Activated CD4-positive, alpha-beta T cell treated with anti-CD3 and anti-CD28 coated beads, Interleukin-2, amount 50 U/mL, for 4 hours (primary cell): ENCODE measurements at places on chromosomes 1 and 21.

GRCh38 chr1:11294951-11295350 is 22.0 kb downstream of the UBIAD1 start:
- DNase-seq = no peak

DNA sequence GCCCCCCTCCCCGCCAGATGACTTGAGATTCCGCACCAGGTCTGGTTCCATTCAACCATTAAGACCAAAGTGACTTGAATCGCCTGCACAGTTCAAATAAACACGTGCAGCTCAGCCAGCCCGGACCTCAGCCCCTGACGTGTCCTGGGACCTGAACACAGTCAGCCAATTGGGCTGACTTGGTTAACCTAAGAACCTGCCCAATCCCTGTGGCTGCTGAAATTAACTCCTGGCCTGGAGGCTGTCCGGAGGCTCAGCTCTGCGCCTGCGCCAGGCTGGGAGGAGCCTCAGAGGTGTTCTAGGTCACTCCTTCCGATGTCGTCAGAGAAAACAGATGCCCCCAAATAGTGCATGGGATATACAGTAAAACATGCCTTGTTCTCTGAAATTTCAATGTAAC is 73.4 kb downstream of the SCCPDH start:
- no peak for DNase-seq

DNA sequence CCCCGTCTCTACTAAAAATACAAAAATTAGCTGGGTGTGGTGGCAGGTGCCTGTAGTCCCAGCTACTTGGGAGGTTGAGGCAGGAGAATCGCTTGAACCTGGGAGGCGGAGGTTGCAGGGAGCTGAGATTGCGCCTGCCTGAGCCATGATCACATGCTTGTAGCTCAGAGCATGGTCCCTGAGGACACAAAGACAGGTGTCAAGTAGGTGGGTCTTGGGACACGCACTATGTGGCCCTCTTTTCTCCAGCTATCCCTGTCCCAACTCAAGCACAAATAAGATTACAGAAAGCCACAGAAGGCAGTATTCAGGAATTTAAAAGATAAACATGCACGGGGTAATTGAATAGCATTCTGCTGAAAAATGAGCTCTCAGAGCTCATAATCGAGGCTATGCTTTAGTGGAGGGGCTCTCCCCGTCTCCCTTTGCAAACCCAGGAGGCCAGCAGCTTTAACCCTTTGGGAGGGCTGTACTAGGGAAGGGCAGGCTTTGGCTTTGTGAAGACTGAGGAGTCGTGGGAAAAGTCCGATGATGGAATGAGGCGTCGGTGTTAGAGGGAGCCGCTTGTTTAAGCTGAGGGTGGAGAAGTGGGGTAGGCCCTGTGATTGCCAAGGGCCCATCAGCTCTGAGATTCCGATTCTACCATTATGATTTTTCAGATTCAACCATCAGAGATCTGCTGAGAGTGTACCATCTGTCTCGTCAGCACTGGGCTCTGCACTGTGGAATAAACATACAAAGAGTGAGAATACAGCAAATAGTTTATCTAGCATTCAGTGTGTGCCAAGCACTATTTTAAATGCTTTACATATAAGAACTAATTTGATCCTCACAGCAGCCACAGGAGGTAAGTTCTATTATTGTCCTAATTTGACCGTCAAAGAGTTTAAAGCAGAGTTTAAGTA is 59.7 kb upstream of the CD34 start:
- no peak for DNase-seq

DNA sequence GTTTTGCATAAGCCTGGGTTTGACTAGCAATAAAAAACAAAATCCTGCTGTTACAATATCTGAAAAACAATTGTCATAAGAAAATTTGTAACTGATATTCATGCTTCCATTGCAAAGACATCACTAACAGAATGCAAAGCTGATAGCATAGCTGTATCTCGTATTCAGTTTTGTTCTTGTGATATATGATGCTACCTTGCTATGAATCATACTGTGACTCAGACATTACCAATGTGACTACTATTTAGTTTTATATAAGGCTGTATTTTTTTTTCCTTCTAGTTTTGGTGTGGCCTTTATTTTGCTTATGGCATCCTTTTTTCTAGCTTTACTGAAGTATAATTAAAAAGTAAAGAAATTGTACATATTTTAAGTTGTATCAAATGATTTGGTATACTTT is 1381.8 kb downstream of the MRPL39 start:
- DNase-seq = no peak

- DNase-seq = no peak
Measured at GRCh38 chr1:100971021-100971420, 54.6 kb downstream of the DPH5 start.

DNA sequence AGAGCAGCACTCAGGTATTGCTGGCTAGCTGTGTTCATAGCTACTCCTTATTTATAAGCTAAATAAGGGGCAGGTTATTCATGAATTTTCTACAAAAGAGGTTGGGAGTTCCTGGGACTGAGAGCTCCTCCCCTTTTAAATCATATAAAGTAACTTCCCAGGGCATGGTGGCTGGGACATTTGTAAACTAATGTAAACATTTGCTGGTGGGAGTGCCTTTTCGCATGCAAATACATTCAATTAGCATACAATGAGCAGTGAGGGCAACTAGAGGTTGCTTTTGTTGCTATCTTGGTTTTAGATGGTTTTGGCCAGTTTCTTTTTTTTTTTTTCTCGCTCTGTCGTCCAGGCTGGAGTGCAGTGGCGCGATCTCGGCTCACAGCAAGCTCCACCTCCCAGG is 43.4 kb downstream of the GNPAT start:
- DNase-seq = no peak

DNA sequence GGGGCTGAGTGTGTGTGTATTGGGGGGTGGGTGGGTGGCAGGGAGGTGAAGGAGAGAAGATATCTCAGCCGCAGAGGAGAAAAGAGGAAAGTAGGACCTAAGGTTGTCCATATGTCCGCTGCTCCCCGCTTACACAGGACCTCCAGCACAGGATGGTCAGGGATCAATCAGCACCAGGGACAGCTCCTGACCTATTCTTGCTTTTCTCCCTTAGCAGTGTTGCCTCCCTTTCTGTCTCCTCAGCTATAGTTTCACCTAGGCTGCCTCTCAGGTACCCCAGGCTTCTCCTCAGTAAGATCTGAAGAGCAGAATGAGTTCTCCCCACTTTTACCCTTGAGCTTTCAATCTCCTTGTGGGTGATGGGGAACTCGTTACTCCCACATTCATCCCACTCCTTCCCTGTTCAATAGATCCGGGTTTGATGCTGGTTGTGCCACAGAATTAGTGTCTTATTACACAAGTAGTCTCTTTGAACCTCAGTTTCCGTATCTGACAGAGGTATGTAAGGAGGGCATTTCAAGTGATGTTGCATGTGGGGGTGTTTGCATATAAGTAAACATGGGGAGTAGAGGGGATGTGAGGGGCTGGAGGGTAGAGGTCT is 1.4 kb upstream of the DPH2 start:
- no peak for DNase-seq

GRCh38 chr1:36446746-36447145 is 3.5 kb downstream of the OSCP1 start:
- DNase-seq = no peak

DNA sequence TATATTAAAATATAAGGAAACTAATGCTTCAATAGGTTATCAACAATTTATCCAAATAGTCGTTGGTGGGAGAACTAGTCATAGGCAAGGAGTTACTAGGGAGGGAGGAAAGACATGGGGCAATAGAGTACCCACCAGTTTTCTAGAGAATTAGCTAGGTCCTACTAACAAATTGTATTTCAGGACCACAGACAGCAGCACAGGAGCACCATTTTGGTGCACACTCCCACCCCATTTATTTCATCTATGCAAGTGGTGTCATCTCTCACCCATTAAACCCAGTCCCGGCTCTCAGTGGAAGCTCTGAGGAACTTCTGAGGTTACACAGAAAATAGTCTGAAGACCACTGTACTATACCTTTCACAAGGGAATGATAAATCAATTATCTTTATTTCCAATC is 89.0 kb upstream of the BCAR3 start:
- no peak for DNase-seq

DNA sequence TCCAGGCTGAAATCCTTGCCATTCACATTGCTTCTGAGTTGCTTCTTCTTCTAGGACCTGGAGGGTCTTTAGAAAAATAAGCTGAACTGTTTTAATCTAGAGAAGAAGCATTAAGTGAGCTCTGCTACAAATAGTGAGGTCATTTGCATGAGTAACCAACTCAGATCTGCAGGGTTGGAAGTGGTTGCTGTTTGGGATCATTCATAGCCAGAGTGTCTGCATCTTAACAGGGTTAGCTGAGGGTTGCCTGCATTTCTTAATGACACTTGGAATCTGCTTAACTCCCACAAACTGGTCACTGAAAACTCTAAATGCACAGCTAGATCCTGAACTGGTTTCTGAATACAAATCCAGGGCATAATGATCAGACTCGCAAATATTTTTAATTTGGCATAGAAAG is 9.9 kb downstream of the CNIH3 start:
- no peak for DNase-seq

DNA sequence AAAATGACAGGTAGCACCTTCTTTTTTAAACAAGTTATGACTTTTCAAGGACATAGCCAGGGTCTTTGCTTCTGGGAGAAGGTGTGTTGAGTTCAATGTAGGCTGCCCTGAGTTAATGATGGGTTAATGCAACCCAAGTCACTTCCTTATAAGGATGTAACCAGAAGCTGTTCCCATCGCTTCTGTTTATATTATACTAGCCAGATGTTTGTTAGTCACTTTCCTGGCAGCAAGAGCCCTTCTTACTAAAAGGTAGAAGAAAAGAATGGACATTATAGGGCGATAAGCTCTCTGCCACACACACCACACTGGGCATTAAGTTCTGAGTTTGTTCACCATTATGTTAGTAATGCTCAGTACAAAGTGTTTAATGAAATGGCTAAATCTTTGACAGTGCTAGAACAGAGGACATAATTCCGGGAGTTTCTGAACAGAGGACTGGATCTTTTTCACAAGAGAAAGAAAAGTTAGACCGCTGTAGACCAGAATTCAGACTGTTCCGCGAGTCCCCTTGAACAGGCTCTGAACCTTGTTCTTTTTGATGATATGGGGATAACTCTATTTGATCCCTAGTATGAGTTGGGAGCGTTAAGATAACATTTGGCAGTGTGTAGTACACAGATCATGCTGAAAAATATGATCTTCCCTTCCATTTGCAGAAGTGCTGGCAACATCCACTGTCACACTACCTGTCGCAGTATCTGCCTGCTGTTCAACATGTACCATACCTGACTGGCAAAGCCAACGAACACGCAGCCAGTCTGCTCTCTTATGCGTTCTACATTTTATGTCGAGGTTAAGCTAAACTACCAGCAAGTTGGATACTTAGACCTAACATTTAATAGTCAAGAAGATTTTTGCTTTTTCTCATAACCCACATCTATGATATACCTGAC is 41.0 kb downstream of the DEGS1 start:
- DNase-seq = no peak

- no peak for DNase-seq
Measured at GRCh38 chr1:115283681-115284146, 54.3 kb downstream of the NGF start.

- DNase-seq = no peak
Measured at GRCh38 chr1:65793359-65793732, 651 bp downstream of the PDE4B start.

DNA sequence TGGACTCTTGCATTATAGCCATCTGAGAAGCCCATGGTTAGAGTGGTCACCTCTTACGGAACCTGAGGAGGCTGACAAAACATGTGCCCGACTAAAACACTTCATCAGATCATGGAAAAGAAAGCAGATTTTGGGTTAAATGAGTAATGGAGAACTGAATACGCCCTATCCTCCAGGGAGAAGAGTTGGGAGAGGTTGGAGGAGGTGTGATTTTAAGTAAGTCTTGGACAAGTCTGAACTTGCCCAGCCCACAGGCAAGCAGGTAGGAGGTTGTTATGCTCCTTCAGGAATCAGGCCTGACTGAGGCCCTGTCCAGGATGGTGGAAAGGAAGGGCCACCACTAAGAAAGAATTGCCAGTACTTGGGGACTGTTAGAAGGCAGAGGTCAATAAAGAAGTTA is 255.8 kb downstream of the TGFB2 start:
- no peak for DNase-seq

GRCh38 chr1:113452921-113453770 is 62.8 kb downstream of the MAGI3 start:
- no peak for DNase-seq

DNA sequence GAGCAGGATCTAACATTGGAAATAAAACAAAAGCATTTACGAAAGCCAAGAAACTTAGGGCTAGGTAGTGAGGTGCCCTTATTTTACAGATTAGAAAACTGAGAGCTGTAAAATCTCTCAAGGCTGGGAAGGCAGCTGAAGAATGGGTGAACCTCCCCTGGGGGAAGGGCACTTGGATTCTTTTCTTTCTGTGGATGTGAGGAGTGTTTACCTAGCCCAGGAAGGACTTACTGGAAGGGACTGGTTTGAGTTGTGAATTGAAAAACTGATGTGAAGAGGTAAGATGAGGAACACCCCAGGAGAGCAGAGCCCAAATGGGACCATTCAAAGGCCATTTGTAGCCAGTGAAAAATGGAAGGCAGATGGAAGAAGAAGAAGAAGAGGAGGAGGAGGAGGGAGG is 74.7 kb upstream of the NGF start:
- no peak for DNase-seq

DNA sequence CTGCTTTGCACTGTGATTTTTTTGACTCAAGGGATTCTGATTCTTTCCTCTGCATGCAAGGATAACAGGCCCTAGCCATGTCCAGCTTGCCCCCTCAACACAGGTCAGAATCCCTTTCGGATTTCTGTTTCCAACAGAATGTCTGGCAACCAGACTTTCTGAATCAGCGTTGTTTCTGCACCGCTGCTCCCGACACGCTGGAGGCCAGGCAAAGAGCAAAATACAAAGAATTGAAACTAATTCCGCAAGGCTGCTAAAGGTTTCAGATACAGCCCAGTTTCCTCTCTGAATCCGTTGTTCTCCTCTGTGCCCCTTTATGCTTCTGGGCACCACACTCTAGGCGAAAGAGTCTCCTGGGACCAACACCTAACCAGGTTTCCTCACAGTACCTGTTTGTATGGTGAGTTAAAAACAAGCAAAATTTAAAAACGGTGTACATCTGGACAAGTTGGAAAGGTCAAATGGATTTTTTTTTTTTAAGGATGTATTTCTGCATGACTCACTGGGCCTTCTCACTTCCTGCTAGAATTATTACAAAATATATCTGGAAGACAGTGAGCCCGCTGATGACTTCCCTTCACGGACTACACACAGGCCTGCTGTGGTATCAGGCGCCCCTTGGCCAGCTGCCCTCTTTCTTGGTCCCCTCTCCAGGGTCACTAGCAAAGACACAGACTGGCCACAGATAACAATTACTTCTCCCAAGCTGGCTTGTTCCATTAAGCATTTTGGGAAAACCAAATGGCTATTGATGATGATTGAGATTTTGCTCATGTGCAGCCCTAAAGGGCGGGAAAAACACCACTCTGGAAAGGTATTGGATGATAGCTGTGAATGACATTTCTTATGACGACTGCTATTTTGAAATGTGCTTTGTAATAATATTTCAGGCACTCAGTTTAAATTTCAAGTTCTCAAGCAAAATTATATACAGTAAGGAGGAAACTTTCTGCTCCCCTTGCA is 118.3 kb downstream of the TGFB2 start:
- DNase-seq = no peak

- DNase-seq = no peak
Measured at GRCh38 chr1:48524892-48525467, 53.0 kb upstream of the SPATA6 start.
